Stimulated activated CD8-positive, alpha-beta memory T cell treated with anti-CD3 and anti-CD28 coated beads, Interleukin-2, amount 100 ng/mL, for 1 hour (primary cell): ENCODE measurements at places on chromosomes 4 and X.

- DNase-seq = no peak
Measured at GRCh38 chr4:26909369-26909768, 48.7 kb downstream of the STIM2 start.

GRCh38 chr4:109412776-109413175, 20.8 kb upstream of the SEC24B start:
- no peak for DNase-seq

GRCh38 chr4:78747475-78747922, 28.7 kb upstream of the BMP2K start:
- DNase-seq = no peak

- DNase-seq = no peak
Measured at GRCh38 chr4:158211222-158211621, 936 bp downstream of the TMEM144 start.

- no peak for DNase-seq
Measured at GRCh38 chrX:45758319-45758718, 557.6 kb upstream of the DIPK2B start.

DNA sequence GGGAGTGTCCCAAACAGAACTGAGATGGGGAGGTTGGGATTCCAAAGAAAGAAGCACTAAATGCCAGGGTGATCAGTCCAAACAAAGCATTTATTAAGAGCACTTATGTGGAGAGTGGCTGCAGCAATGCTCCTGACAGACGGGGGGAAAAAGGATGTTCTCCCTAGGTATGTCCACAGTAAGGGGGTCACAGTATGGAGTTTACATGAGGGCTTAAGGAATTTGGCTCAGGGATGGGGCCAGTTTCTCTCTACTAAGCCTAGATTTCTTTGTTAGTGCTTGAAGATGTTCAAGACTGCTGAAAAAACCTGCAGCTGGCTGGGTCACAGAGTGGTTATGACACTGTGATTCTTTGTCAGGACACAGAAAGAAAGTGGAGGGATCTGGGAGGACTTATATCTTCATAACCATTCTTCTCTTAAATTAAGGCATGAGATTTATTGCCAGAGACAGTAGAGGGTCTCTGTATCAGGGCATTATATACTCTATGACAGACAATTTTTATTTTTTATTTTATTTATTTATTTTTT, 1468.0 kb downstream of the C4orf33 start:
- no peak for DNase-seq

DNA sequence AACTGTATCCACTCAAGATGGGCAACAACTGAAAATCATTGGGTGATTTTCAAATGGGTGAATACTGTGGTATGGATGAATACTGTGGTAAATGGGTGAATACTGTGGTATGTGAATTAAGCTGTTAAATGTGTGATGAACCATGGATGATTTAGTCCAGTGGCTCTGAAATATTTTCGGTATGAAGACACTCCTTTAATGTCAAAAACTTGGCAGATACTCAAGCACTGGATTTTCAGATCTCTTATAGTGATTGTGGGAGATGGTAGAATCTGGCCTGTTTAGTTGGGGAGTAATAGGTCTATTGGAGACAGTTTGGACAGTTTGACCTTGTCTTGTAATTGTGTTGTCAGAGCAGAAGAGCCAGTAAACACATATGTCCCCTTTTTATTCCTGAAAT, 45.7 kb downstream of the SSX7 start:
- DNase-seq = no peak

GRCh38 chr4:68570122-68570507, 6.0 kb downstream of the UGT2B17 start:
- DNase-seq = no peak

GRCh38 chr4:94934201-94934600, 176.4 kb downstream of the BMPR1B start:
- DNase-seq = no peak

GRCh38 chr4:138114434-138114833, 127.7 kb downstream of the SLC7A11 start:
- DNase-seq = no peak

DNA sequence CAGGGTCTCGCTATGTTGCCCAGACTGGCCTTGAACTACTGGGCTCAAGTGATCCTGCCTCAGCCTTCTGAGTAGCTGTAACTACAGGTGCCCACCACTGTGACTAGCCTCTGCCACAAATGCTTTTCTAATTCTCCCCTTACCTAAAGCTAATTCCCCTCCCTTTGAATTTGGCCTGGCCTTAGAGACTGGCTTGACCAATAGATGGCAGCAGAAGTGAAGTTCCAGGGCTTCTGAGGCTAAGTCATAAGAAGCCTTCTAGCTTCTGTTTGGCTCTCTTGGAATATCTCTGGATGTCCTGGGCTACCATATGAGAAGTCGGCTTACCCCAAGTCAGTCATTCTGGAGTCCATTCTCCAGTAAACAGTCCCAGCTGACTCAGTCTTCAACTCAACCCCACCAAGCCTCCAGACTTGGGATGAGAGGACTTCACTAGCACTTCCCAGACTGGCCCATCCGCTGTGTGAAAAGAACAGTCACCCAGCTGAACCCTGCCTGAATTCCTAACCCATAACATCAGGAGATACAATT, 61.0 kb downstream of the HPRT1 start:
- no peak for DNase-seq

DNA sequence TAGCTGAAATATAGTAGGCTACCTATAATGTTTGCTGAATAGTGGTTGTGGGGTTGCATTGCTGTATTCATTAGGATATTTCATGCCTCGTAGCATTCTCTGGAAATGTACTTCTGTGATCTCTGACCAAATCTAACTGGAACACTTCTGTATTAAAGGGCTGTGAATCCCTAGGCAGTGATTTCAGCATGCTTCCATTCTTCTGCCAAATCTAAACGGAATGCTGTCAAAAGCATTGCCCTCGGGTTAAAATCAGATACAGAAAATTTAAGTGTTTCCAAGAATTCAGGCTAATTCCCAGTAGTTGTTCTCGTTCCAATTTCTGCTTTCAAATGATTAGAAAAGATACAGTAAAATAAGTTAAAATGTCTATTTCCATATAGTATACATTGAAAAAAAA, 1847.5 kb upstream of the IGFBP7 start:
- no peak for DNase-seq

GRCh38 chr4:98179951-98180350, 36.7 kb upstream of the STPG2 start:
- DNase-seq = no peak

GRCh38 chr4:75180790-75181776, 248.2 kb downstream of the PARM1 start:
- DNase-seq = no peak

DNA sequence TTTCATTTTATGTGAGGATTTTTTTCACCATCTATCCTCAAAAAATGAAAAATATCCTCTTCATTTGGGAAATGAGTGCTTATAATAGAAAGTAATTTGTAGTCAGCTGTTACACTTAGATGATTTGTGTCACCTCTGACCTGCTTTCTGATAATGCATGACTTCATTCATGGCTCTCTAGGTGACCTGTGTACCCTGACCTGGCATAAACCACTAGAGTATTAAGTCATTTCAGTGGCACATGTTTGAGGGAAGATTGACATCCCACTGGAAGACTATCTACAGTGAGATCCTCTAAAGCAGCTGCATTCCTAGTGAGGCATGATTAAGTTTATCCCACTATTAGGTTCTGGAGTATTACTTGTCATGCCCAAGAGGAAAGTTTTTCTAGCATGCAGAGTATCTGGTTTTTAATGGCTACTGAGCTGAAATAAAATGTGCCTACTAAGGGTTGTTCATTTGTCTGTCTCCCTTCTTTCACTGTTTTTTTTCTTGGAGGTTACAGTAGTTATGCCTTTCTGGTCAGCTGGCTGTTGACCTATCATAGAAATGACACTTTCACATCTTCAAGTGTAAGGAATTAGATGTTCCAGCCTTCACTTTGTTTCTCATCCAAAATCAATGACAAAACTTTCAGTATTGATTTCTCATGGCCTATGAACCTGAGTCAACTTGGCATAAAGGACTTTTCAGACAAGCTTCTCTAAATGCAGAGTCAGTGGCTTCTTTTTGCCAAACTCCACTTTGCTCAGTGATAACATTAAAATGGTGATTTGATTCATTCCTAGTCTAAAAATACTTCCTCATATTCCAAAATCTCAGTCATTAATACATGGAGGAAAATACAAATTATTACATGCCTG, 33.1 kb downstream of the TET2 start:
- no peak for DNase-seq

GRCh38 chrX:317424-318067, 1.1 kb downstream of the GTPBP6 start:
- no peak for DNase-seq

DNA sequence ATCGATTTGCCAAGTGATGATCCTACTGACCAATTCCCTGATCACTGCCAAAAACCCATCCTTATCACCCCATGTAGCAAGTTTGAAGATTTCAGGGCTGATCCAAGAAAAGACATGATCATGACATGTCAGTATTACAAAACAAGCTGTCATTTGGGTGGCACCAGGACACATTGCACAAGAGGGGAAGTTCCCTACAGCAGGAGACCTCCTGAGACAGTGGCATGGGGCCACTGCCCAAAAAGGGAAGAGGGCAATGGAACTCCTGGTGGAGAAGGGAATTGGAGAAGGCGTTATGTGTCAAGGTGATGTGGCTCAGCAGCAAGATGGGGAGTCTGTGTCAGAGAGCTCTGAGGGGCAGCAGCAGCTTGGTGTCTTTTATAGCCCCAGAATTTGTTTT, 43.4 kb downstream of the ZNF182 start:
- no peak for DNase-seq

GRCh38 chrX:123590842-123591486, 141.9 kb downstream of the THOC2 start:
- DNase-seq = no peak

GRCh38 chrX:70183091-70183490, 5.8 kb downstream of the DGAT2L6 start:
- DNase-seq = no peak

DNA sequence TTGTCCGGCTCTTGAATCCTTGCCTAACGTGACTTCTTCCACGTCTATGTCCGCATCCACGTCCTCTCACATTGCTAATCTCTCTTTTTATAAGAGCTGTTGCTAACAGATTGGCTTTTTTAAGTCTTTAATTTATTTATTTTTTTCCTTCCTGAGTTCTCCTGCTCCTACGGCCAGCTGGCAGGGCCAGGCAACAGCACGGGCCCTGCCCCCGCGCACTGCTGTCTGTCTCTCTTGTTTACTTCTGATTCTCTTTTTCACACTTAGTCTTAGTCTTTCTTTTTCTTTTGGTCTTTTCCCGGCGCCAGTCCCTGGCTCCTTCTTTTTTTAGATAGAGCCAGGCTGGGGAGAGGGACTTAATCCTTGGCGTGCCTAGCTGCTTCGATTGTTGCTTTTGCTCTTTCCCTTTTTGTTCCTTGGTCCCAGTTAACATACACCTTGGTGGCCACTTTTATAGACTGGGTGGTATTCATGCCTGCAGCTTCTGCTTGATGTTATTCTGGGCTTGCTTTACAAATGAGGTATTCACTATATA, 53.2 kb upstream of the RBMX start:
- no peak for DNase-seq
